ENCODE measurements at places on chromosomes 7 and 10.

DNA sequence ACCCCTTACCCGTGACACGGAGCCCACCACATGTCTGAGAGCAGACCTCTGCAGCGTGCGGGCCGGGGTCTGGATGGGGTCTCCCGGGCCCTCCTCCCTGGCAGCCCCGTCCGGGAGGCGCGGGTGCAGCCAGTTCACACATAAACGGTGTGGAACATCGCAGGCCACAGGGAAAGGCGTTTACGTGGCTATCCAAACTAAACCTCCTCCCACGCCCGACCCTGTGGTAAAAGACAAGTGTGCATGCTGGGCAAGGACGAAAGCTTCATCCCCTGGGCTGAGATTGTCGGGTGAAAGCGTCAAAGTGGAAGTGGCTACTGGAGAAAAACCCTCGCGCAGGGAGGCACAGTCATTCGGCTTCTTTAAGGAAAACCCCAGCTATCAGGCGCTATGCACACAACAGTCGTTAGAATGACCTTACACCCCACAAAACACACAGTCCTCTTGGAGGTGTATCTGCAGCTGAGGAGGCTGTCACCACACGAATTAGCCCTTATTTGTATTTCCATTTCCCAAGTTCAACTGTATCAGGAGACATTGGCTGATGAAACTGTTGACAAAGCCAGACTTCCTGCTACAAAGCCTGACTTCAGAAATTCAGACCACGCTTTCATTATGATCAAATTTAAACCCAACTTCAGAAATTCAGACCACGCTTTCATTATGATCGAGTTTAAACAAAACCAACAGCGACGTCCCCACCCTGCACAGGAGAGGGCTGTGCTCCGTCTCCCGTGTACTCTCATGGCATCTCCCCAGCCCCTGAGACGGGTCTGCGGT lies 15.3 kb downstream of the GPER1 start:
- DNase-seq, result no peak

DNA sequence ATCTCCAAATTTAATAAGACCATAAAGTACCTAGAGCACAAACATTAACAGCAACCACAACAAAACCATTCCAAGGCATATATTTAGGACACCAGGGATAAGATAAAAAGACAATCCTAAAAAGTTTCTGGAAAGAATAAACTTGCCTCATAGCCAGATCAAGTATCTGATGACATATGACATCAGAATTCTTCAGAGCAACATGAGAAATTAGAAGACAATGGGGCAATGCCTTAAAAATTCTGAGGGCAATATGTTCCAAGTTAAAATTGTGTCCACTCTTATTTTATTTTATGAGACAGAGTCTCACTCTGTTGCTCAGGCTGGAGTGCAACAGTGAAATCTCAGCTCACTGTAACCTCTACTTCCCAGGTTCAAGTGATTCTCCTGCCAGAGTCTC lies 2.8 kb downstream of the EFCAB10 start:
- DNase-seq, result no peak

DNA sequence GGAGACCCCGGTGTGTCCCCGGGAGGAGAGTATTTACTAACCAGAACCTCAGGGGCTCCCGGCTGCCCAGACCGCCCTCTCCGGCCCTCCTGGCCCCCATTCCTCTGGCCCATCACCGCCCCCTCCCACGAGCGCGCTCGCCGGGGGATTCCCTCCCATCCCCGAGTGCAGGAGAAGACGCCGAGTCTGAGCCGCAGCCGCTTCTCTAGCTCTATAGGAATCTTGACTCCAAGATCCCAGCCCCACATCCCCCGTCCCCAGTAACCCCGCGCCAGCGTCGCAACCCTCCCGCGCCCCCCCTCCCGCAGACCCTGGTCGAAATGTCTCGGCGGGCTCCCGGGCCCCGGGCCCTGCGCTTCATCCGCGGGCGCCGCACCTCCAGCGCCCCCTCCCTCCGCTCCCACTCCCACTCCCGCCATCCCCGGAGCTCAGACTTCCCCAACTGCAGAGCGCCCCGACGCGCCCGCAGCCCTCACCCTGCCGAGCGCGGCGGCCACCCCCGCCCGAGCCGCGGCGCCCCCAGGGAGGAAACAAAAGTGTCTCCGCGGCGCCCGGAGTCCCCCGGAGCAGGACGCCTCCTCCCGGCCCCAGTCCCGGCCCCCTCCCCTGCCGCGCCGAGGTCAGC lies 541 bp downstream of the ELMO1 start:
- no peak for DNase-seq

DNA sequence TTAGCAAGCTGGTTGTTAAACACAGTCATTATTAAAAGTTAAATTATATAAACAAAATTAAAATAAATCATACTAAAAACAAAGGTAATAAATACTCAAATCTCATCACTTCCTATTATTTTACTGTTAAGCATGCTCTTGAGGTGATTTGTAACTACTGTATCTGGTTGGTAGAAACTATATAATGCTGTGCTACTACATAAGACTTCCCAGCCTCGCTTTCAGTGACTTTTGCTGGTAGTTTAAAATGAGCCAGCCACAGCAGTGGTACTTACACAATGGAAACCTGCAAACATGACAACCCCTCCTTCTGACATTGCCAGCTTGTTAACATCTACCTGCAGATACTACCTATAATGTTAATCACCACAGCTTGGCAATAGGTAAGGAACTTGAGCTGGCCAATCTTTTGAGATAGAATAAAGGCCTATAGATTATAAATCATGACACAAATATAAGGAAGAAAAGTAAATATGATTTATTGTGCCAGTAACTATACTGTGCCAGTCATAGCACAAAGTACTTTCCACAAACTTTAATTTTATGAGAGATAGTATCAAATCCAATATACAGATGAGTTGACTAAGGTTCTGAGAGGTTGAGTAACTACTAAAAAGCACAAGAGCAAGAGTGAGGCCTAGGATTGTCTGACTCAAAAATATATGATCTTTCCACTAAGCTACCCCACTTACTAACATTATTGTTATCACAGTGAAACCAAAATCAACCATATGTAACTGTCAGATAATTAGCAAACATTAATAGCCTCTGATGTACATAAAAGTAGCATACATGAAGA lies 181.1 kb upstream of the ASAH2 start:
- no peak for DNase-seq

DNA sequence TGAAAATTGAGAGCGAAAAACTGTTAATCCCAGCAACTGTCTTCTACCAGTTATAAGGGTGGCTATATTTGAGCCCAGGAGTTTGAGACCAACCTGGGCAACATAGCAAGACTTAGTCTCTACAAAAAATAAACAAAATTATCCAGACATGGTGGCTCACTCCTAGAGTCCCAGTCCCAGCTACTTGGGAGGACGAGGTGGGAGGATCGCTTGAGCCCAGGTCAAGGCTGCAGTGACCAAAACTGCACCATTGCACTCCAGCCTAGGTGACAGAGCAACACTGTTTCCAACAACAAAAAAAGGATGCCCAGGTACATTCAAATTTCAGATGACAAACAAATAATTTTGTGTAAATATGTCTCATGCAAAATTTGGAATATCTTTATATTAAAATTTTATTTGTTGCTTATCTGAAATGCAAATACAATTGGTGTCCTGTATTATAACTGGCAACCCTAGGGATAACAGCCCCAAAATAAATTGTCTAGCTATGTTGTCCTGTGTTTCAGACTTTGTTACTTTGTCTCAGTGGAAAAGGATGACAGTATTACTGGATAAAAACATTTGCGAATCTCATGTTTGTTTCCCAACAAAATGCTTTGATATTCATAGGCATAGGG lies 26.7 kb downstream of the FAM171A1 start:
- DNase-seq, result no peak

DNA sequence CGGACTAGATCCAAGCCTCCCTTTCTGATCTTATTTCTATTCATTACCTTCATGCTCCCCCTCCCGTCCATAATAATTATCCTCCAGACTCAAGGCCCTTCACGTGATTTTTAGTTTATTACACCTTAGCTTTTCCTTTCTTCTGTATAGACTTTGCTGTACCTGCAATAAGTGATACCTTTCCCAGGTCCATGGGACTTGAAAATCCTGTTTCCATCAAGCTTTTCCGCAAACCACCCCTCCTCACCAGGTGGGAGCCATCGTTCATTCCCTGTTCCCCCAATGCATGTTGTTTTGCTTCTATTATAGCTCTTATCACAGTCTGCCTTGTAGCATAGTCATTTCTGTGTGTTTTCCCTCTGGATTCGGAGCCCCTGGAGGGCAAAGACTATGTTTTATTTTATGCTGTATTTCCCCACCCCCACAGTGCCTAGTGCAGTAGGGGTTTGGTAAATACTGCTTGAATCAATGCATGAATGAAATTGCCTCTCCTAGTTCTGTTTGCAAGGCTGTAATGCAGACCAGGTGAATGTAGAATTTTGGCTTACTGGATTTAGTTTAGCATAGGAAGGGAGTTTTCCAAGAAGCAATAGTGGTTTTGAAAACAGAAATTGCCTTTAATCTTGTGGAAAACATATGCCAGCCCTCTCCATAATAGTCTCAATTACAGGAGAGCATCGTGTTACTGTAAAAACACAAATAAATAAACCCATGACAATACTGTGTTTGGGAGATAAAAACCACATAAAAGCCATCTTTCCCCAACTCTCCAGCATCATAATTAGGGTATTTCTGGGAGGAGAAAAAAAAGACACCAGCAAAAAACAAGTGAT lies 213.4 kb downstream of the AUTS2 start:
- DNase-seq, result no peak

DNA sequence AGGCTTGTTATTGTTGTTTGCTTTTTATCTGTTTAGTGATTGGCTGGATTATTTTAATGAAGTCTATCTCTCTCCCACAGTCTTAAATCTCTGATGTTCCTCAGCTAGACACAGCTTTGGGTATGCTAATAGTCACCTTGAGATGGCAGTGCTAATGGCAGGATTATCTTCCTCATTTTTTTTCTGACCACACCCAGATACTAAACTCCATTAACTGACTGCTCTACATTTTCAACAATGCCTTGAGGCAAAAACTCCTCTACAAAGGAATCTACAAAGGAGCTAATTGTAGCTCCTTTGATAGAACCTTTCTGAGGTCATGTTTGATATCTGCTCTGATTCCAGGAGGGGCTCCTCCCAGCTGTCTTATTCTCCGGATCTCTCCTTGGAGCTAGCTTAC lies 122.6 kb downstream of the HBP1 start:
- no peak for DNase-seq

DNA sequence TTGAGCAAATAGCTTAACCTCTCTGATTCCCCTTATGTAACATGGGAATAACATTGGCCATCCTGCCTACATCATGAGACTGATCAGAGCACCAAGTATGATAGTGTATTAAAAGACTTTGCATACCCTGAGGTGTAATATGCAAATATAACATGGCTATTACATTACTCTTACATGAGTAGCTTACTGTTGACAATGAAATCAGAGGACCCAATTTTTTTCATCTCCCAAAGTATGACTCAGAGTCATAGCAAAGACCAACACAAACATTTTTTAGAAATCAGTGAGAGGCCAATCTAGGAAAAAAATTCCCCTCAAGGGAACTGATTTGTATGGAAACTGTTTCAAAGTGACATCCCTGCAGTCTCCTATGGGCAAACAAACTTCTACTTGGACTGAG lies 47.0 kb upstream of the TMEM140 start:
- no peak for DNase-seq

GRCh38 chr10:93945819-93946218 lies 47.9 kb upstream of the PLCE1 start:
- no peak for DNase-seq

GRCh38 chr10:78703593-78703992 lies 365.2 kb upstream of the ZMIZ1 start:
- no peak for DNase-seq

- DNase-seq, result peak; percentile 89
Observed at GRCh38 chr7:73827567-73828106, 3.2 kb upstream of the CLDN4 start.

DNA sequence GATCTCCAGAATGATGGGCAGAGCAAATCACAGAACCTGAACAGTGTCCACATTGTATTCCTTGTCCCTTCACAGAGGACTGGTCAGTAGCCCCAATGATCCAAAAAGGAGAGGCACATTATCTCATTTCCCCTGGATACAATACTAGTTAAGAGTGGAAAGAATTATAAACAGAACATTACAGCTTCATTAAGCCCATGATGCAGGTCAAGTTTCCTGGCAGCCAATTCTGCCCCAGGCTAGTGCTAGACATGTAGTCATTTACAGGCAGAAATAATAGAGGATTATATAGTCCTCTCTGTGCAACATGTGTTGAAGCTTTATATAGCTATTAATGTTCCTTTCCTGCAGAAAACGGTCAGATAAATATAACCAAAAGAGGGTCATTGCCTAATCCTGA lies 124.3 kb upstream of the WNT16 start:
- no peak for DNase-seq

- DNase-seq, result no peak
Observed at GRCh38 chr7:139829775-139830117, 682 bp downstream of the TBXAS1 start.

DNA sequence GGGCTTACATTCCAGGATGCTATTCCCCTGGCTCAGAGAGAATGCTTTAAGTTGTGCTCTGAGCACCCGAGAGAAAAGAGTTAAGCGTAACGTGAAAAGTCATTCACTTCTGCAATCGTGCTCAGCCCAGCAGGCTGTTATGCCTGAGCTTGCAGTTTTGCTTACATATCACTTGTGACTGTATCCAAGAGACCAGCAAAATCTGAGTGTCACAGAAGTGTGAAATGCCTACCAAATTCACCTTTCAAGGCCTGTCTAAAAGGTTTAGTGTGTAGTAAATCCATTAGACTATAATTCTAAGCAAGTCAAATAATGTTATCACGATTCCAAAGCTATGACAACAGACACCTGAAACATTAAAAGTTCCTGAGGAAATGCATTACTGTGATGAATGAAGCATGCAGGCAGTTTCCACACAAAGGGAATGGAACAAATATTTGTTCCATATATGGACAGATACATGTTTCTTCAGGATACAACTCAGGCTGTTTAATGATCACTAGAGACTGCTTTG lies 20.1 kb downstream of the ITGB1 start:
- no peak for DNase-seq

All from NCI-H1436 (cell line).